GM03348 (cell line): ENCODE measurements at places on chromosomes 12 and 14.

DNA sequence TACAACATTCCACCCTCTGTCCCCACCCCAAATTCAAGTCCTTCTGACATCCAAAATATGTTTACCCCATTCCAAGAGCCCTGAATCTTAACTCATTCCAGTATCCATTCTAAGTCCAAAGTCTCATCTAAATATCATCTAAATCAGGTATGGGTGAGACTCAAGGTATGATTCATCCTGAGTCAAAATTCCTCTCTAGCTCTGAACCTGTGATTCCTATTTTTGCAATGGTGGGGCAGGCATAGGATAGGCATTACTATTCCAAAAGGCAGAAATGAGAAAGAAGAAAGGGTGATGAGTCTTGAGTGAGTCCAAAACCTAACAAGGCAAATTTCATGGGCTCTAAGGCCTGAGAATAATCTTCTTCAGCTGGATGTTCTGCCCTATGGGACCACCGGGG is 140.3 kb upstream of the FAR2 start:
- no peak for DNase-seq

- peak; percentile 72 for DNase-seq
Measured at GRCh38 chr14:66105815-66106214, 380.4 kb upstream of the CCDC196 start.

GRCh38 chr14:25116607-25117006 is 66.7 kb upstream of the STXBP6 start:
- peak; percentile 15 for DNase-seq

GRCh38 chr12:62256408-62257096 is 3.7 kb upstream of the USP15 start:
- DNase-seq = no peak

GRCh38 chr12:120257041-120257821 is 8.3 kb downstream of the PXN start:
- peak; percentile 89 for DNase-seq

GRCh38 chr12:9032202-9032964 is 43.0 kb downstream of the KLRG1 start:
- DNase-seq = no peak

- no peak for DNase-seq
Measured at GRCh38 chr14:91261115-91261514, 16.6 kb upstream of the GPR68 start.

DNA sequence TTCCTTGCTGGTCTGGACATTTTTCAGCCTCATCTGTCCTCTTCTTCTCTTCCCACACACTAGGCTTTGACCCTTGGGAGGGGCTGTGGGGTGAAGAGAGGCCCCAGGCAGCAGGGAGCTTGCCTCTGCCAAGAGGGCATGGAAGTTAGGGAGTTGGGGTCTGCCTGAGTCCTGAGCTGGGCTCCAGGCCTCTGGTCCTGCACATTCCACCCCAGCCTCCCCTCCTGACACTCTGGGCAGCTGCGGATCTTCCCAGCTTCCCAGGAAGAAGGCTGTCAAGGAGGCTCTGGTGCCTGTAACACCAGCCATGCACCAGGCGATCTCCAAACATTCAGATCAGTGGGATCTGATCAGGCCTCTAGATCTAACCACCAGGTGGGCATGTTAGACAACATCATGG is 169.1 kb upstream of the PRMT8 start:
- no peak for DNase-seq

DNA sequence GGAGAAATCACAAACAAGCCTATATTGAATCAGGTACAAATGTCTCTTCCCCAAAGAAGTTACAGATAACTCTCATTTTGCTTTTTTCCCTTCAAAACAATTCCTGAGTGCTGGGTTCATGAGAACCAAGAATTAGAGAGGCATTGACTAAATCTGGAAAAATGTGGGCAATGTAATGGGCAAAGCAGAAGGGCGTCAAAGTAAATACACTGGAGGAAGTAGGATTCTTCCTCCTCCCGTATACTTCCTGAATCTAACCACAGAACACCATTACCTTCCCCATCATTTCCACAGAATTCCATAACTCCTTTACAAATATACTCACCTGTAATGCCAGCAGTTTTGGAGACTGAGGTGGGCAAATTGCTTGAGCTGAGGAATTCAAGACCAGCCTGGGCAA is 3.0 kb upstream of the RBMS2 start:
- DNase-seq = peak; percentile 48

DNA sequence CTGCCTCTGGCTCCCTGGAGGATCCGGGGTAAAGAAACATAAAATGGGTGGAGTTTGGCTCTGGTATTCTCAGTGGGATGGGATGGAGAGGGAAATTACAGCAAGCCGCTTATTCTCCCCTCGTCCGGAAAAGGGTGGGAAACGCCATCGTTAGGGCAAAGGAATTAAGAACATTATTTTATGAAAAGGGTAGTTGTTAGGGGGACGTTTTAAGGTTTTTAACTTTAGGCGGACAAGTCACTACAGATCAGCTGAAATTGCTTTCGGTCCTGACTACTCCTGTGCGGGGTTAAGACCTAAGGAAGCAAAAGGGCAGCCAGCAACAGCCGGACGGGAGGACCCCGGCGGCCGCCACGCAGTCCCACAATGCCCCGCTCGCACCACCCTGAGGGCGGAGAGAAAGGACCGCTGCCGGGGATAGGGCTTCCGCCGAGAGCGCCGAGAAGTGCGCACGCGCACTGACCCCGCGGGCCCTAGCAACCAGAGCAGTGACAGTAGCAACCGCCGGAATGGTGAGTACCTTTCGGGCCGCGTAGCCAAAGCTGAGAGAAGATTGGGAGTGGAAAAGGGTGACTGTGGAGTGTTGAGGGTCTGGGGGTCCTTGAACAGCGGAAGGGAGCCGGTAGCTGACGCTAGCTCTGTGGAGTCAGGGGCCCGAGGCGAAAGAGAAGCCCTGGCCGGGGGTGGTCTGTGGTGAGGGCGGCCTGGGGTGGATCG is at the start of gene DNAL1:
Gene DNAL1, plus strand, starts transcription at position 456 of the 717 bp plus-strand sequence. Its CDS starts 54 bp downstream, at position 510.
- DNase-seq = peak; percentile 99

DNA sequence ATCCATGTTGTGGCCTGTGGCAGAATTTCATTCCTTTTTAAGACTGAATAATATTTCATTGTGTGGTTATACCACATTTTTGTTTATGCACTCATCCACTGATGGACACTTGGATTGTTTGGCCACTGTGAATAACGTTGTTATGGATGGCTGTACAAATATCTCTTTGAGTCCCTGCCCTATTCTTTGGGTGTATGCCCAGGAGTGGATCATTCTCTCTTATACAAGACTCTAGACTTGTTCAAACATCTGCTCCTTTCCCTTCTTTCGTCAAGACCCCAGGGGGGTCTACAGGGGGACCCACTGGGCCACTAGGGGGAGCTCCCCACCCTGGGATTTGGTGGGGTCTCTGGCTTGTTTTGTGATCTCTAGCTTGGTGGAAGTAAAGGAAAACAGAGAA is 77.4 kb downstream of the FBXL14 start:
- DNase-seq = peak; percentile 75

DNA sequence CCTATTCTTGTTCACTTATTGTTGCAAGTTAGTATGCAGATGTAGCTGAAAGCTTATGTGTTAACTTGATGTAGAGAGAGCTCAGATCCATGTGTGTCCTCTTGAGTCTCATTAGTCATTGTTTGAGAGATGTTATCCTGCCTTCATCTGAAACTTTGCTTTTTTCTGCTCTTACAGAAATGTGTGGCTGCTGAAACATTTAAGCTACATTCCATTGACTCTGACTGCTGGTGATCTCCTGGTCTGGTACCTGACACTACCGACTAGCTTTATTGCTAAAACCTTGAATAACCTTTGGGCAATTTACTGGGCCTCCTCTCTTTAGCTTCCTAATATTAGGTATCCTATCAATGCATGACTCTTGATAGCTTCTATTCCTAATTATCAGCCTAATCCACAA is 705.6 kb upstream of the FOXG1 start:
- no peak for DNase-seq

DNA sequence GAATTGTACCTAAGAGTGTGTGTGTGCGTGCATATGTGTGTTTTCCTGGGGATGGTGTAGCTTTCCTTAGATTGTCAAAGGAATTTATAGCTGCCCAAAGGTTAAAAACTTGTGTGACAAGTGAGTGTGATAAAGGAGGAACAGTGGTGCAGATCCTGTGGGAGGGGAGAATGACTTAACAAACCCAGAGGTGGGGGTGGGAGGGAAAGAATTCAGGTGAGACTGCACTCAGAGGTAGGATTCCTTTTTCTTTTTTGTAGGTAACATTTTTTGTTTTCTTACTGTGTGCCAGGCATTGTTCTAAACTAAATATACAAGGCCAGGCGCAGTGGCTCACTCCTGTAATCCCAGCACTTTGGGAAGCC is 45.3 kb upstream of the SINHCAF start:
- no peak for DNase-seq

DNA sequence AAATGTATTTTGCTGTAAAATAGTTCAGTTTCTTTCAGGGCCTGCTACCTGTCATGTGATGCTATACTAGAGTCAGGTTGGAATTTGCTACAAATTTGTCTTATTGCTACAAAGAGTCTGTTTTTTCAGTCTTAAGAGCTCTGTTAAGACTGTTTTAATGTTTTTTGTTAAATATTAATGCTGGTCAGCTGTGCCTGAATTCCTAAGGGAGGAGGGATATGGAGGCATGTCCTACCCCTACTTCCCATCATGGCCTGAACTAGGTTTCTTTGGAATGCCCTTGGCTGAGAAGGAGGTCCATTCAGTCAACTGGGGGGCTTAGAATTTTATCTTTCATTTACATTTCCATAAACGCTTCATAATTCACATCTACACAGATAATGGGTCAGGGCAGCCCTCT is 30.0 kb downstream of the IQSEC3 start:
- no peak for DNase-seq

GRCh38 chr12:3205742-3206519 is 128.8 kb downstream of the TSPAN9 start:
- DNase-seq = no peak

- DNase-seq = peak; percentile 46
Measured at GRCh38 chr12:69500631-69501030, 30.4 kb downstream of the FRS2 start.

- no peak for DNase-seq
Measured at GRCh38 chr14:34424488-34424887, 37.6 kb downstream of the SPTSSA start.

DNA sequence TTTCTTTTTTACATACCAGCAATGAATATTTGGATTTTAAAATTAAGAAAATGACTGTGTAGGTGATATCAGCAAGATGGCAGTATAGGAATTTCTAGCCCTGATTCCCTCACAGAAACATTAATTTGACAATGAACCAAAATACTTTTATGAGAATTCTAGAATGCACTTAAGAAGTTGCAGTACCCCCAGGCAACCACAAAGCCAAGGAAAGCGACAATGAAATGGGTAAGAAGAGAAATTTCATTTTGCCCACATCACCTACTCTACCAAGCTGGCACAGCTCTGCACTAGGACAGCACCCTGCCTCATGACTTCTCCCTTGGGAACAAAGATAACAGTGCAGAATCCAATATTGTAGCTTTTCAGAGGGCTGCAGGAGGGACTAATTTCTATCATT is 6.6 kb downstream of the OR9K2 start:
- no peak for DNase-seq

DNA sequence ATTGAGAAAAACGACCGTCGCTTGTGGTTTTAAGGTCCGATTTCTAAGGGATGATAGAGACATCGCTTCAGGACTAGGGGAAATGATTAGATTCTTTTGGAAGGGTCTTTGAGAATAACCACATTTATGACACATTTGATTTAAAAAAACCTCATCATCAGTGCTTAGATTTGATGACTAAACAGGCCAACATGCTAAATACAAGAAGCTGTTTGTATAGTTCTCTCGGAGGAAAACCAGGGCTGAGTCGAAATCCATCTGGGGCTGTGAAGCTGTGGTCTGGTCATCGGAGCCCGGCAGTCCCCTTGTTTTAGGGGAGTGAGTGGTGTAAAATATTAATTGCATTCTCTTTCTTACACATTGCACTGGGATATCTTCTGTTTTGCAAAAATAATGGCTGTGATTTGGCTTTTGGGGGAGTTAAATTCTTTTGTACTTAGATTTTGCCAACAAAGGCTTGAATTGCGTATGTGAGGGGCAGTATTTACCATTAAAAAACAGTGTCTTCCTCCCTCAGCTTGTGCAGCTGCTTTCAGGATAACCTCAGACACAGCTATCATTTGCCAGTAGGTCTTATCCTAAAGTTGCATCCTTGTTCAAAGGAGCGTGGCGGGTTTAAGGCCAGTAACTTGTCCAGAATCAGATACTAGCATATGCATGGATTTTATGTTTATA is 550 bp downstream of the GNG2 start:
- DNase-seq = peak; percentile 25

DNA sequence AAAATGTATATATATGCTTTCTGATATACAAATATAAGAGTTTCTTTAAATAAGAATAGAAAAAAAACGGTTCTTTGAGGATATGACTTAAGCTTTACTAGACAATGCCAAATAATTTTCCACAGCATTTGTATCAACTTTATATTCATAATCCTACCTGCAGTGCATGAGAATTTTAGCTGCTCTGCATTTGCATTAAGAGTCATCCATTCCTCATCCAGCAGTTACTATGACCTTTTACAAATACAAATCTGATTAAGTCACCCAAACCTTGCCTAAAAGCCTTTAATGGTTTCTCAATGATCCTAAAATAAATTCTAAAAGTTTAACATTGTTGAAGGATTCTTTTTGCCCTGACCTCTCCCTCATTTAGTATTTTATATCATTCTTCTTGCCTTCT is 116.5 kb downstream of the MGAT4C start:
- no peak for DNase-seq

DNA sequence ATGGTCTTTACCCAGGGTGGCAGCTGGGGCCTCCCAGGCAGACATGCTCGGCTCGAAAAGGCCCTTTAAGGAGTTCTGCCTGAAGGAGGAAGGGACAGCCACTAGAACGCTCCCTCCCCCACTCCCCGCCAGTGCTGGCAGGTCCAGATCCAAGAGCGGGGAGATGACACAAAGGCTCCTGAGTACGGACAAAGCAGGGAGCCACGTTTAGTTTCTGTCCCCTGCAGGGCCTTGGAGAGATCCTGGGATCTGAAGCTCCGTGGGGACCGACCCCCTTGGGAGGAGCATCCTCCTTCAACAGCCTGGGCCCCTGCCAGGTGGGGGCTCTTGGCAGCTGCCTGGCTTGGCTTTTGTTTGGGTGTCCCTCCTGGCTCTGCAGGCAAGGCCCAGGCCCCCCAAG is 89.7 kb downstream of the ESRRB start:
- no peak for DNase-seq

DNA sequence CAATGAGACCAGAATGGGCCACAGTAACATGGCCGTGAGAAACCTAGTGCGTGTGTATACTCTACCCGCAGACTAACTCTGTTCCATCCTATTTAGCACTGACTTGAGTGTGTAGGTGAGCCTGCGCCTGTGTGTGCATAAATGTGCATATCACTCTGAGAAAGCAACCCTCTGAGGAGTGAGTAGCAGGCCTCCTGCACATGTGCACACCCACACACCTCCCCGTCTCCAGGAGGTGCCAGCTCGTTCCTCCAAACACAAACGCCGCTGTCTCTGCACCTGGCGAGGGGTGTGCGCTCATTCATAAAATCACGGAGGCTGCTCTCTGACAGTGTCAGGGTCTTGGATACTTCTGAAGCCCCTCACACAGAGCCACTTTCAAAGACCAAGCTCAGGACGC is 138.9 kb downstream of the GCH1 start:
- no peak for DNase-seq
